ENCODE measurements at places on chromosomes 6 and 20.
A peak's percentile ranks its signal among the peaks of the same experiment; 100 is the strongest.

DNA sequence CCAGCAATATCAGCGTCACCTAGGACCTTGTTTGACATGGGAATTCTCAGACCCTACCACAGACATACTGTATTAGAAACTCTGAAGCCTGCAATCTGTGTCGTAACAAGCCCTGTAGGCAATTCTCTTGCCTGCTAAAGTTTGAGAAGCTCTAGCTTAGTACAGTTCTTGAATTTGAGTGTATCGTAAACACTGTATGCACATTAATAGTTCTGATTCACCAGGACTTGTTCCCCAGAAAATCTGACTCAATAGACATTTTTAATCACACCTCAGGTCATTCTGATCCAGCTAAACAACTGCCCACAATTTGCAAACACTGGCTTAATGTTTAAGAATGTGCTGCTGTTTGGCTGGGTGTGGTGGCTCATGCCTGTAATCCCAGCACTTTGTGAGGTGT lies 414.3 kb downstream of the TFAP2A start:
- DNase-seq = no peak

DNA sequence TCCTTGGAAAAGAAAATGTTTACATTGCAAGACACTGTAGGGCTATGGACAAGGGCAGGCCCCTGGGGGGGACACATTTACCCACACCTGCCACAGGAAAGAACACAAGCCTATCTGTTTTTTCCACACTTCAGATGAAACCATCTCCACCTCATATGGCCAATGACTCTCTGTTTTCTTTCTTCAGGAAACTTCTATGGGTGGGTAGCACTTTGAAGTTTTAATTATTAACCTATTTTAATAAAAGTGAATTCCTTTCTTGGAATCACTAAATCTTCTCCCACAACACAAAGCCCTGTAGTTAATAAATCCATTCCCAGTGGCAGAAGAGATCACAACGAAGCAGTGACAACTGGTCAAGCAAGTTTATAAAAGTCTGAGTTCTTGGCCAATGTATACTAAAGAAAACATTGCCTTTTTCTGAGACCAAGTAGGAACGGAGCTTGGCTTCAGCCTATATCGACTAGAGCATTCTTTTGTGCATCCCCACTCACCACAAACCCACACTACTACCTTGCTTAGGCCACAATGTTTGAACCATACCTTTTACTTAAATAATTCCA lies 125.1 kb upstream of the CARMIL1 start:
- DNase-seq = no peak

- DNase-seq = no peak
These were observed 622.6 kb upstream of the PTCHD4 start for GRCh38 chr6:48733581-48733980.

- no peak for DNase-seq
These were observed 160.8 kb downstream of the PDE7B start for GRCh38 chr6:136012198-136012887.

DNA sequence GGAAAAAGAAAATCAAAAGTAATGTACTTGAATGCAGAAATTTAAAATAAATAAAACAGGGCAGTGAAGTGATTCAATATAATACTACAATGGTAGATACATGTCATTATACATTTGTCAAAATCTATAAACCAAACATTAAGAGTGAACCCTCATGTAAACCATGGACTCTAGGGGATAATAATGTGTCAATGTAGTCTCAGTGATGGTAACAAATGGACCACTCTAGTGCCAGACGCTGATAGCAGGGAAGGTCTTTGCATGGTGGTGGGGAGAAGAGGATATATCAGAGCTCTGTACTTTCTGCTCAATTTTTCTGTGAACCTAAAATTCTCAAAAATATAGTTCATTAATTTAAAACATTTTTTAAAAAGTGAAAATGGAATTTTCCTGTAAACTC lies 19.8 kb upstream of the STXBP5 start:
- no peak for DNase-seq

GRCh38 chr6:36361071-36361470 lies 24.4 kb upstream of the BNIP5 start:
- no peak for DNase-seq

DNA sequence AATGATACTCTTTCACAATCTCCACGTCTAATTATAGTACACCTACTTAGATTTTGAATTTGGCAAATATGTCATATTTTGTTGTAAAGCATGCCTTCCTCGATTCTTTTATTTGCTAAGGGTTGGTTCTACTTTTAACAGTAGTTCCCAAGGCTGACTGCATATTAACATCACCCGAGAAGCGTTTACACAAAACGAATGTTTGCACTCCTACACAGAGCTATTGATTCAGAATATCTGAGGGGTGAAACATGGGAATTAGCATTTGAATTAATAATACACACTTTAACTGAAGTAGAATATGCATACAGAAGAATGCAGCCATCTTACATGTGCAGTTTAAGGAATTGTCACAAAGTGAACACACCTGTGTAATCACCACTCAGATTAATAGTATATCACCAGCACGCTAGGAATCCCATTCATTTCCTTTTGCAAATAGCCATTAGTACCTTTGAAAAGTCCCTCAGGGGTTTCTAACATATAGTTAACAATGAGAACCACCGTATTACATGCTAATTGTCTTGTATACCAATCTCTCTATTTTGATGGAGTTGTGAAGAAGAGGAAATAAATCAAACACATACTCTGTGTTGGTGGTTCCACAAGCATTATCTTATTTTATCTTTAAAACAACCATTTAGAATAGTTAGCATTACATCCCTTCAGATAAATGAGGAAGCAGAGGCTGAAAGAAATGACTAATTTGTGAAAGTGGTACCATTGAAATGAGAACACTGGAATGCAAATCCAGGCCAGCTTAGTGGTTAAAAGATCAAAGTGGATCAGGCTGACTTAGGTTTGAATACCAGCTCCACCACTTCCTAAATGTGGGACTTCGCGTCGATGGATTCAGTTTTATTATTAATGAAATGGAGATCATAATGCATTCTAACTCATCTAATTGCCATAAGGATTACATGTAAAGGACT lies 317.6 kb downstream of the HDGFL1 start:
- DNase-seq = no peak

DNA sequence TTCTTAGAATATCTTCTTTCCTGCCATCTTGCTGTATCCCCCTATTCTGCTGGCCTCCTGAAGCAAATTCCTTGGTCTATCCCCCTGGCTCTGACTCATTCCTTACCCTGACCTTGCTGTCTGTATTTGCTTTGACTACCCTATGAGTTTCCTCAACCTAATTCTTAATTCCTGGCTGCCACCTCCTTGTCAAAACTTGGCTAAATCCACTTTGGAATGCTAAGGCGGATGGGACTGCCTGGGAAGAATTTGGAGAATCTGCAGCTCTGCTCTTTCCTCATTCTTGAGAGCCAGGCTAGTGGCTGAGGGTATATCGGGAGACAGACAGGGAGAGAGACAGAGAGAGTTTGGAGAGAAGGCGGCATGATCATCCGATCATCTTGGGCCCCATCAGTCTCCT lies 24.4 kb downstream of the CAP2 start:
- no peak for DNase-seq

DNA sequence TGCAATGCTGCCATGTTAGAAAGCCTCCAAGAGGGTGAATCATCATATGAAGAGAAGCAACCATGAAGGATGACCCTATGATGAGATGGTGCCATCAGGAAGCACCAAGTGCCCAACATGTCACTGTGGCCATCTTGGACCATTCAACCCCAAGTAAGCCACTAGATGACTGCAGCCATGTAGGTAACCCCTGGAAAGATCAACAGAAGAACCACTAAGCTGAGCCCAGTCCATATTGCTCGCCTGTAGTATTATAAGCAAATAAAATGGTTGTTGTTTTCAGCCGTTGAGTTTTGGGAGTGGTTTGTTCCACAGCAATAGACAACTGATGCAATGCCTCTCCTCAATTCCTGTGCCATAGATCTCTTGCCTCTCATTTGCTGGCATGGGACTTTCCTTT lies 140.9 kb downstream of the SCML4 start:
- no peak for DNase-seq

- peak; percentile 25 for DNase-seq
These were observed 639.6 kb downstream of the EPHA7 start for GRCh38 chr6:92779746-92780145.

- no peak for DNase-seq
These were observed 9.3 kb downstream of the IP6K3 start for GRCh38 chr6:33737267-33738026.

GRCh38 chr6:5457041-5457440 lies 195.7 kb downstream of the FARS2 start:
- no peak for DNase-seq

GRCh38 chr20:6466075-6466810 lies 301.2 kb upstream of the BMP2 start:
- no peak for DNase-seq

GRCh38 chr6:65790666-65791065 lies 83.6 kb upstream of the EYS start:
- DNase-seq = no peak

DNA sequence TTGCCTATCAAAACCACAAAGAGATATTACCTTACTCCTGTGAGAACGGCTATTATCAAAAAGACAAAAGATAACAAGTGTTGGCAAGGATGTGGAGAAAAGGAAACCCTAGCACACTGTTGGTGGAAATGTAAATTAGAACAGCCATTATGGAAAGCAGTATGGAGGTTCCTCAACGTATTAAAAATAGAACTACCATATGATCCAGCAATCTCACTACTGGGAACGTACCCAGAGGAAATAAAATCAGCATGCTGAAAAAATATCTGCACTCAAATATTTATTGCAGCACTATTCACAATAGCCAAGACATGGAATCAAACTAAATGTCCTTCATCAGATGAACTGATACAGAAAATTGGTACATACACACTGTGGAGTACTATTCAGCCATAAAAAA lies 149.4 kb upstream of the MLN start:
- DNase-seq = no peak

- no peak for DNase-seq
These were observed 46.2 kb upstream of the ZNF217 start for GRCh38 chr20:53639647-53640440.

DNA sequence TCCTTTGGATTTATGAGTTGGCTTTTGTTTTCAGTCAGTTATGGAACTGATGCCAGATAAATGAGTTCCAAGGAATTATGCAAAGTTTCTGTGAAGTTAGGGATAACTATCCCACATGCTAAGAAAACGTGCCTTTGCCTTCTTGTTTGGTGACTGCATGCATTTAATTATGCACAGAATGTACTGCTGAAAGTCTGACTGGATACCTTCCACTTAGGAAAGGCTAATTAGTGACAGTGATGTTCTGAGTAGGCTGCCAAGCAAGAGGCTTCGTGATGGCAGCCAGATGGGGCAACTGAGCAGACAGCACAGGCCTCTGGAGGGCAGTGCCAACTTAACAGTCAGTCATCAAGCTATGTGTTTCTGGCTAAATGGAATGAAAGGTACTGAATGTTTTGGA lies 289.9 kb downstream of the CD109 start:
- peak; percentile 29 for DNase-seq

DNA sequence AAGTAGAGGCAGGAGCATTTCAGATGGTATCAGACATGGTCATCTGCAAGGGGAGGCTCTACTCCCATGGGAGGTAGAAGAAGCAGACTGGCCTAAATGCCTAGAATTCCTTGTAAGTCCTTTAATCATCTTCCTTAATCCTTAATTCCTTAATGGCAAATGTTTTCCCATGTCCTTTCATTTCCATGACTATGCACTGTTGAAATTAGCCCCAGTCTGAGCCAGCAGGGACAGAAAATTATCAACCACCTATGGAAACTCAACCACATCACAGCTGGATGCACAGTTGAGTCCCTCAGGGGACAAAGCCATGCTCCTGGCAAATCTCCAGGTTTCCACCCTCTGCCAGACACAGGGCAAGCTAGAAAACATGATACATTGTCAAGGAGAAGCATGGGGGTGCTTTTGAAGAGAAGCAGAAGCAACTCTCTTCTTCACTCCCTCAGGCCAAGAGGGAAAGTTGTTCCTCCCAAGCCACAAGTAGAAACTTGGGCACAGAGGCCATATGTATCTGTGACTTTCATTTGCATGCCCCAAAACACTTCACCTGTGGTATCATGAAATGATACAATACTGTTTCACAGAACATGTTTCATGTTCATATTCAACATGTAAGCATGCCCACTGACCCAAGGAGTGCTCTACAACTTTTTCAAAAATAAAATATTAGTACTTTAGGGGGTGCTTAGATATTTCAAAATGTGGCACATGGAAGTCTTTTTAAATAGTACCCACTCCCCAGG lies 683.6 kb downstream of the KIF16B start:
- DNase-seq = no peak

GRCh38 chr6:43764772-43765171 lies 5.2 kb upstream of the VEGFA start:
- no peak for DNase-seq

- no peak for DNase-seq
These were observed 204.3 kb downstream of the EPM2A start for GRCh38 chr6:145531032-145531431.
